ENCODE measurements at places on chromosomes 2 and 18. TPM values are rescaled to one million over a fixed set of nuclear protein-coding genes. Genes with fewer than 3 reads are reported as not detected.

Gene MCFD2
- 79.2 TPM for total RNA-seq

Gene ABHD1
- total RNA-seq: 3.5 TPM

Gene CAPN14
- 0.12 TPM for total RNA-seq

Gene STAT4
- 13.4 TPM for total RNA-seq

Gene UBXN4
- 30.9 TPM for total RNA-seq

Gene NEURL3
- total RNA-seq: not detected

Gene C2orf80
- not detected for total RNA-seq

Gene IL1F10
- not detected for total RNA-seq

Gene CFAP221
- total RNA-seq: 2.2 TPM

Gene ZBTB7C
- 6.7 TPM for total RNA-seq

Gene POTEC
- not detected for total RNA-seq

Gene RTTN
- 8.1 TPM for total RNA-seq

Gene FAM124B
- 2.3 TPM for total RNA-seq

Gene SPC25
- total RNA-seq: not detected

Gene ASPRV1
- 0.30 TPM for total RNA-seq

Gene G6PC2
- not detected for total RNA-seq

Gene KRTCAP3
- total RNA-seq: 0.61 TPM

Gene SLC16A14
- total RNA-seq: 3.1 TPM

Measured in heart left ventricle (tissue), 16 donors.